Natural killer cell treated with Interleukin-12 subunit alpha and Interleukin-12 subunit beta and Interleukin-15 and Interleukin-18, amount 100 ng/mL, for 72 hours (primary cell): ENCODE measurements at places on chromosomes 3 and 15.

DNA sequence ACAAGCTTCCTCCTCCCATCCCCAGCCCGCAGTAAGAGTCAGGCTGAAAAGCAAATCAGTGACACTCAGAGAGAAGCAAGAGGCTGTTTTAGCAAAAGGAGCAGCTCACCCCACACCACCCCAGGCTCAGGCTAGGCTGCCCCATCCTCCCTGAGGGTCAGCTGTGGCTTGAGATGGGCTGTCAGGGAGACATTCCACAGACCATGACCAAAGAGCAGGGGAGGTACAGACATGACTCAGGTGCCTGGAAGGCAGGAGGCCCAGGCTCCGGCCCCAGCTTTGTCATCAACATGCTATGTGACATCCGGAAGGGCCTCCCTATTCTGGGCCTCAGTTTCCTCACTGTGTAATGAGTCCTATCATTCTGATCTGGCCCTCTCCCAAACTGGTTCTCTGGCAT is 24.7 kb downstream of the HCN4 start:
- DNase-seq = no peak

DNA sequence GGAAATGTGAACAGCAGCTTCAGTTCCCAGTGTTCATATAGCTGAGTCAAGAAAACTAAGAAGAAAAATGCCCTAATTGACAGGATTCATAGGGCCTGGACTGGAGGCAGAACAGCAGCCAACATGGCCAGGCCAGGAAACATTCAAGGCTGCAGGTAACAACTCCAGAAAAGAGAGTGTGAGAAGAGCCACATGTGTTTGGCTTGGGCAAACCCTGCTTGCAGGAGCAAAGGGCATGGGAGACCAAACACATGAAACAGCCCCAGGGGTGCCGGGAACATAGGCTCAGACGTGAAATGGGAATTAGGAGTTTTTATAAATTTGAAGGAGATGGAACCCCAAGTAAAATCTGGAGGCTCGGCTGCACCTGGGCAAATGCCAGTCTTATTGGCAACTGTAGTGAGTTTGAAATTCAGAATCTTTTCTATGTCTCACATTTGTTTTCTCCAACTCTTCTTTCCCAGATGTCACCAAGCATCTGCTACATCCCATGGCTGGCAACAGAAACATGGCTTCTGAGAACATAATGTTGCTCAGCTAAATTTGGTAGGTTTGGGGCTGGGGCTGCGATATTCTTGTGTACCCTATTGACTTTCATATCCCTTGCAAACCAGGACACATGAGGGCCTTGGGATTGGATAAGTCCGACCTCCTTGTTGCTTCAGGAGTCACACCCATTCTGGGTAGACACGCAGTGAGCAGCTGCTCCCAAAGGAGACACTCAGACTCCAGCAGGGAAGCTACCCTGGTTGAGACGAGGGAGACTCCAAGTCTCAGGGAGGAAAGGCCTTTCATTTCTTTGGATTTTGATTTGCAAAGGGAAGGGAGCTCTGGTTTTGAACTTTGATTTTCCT is 98.9 kb upstream of the CLSTN2 start:
- DNase-seq = no peak

GRCh38 chr15:20106026-20106425 is 435.6 kb downstream of the GOLGA6L6 start:
- DNase-seq = no peak

DNA sequence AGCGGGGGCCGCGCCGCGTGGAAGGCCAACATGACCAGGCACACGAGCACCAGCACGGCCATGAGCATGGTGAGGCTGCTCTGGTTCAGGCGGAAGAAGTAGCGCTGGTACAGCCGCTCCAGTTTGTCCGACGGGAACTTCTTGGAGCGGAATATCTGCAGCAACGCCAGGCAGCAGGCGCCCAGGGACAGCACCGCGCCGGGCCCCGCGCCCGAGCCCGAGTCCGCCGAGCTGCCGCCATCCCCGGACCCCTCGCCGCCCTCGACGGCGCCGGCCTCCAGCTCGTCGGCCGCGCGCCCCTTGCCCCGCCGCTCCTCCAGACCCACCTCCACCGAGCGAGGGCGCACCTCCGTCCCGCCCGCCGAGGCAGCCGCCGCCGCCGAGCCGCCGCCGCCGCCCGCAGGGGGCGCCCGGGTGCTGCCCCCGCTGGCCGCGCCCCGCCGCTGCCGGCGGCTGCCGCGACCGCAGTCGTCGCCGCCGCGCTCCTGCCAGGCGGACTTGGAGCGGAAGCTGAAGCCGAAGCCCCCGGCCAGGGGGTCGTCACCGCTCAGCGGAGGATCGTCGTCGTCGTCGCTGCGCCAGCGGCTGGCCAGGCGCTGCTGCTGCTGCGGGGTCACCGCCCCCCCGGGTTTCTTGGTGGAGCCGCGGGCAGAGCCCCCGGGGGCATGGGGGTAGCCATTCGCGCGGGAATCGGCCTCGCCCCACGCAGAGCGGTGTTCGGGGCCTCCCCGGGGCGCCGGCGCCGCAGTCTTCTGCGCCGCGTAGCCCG is 957 bp downstream of the ADCY5 start:
- DNase-seq = no peak

DNA sequence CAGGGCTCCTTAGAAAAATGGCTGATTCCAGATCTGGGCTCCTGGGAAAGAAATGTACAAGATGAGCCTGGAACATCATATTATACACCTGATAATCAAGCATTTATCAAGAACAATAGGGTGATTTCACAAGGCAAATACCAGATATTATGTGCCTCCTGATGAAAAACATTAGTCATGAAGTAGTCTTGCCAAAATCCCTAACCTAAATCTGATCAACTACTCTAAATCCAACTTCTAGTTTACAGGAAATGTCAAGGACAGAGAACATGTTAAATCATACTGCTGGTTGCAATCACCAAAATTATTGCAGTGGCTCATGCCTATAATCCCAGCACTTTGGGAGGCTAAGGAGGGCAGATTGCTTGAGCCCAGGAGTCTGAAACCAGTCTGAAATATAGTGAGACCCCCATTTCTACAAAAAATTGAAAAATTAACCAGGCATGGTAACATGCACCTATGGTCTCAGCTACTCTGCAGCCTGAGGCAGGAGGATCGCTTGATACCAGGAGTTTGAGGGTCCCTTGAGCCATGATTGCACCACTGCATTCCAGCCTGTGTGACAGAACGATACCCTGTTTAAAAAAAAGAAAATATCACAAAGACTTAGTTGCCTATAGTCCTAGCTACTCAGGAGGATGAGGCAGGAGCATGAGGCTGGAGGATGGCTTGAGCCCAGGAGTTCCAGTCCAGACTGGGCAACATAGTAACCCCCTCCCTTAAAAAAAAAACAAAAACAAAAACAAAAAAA is 34.9 kb upstream of the ATP13A3 start:
- DNase-seq = no peak

GRCh38 chr15:76200083-76200465 is 111.2 kb downstream of the ETFA start:
- DNase-seq = no peak

DNA sequence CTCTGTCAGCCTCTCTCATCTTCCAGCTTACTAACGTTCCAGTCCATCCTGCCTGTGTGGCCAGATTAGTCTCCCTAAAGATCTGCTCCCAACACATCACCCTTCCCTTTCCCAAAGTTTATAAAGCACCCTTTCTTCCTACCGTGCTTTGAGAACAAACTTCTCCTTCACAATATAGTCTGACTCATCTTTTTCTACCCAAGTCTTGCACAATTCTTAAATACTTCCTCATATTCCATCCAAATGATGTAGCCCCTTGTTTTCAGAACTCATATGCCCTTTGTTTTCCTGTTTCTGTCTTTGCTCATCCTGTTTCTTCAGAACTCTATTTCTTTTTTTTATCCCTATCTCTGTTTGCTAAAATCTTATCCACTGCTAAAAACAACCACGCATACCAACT is 326.8 kb downstream of the MFSD1 start:
- no peak for DNase-seq

- DNase-seq = peak; percentile 64
Measured at GRCh38 chr3:112111785-112112402, 21.2 kb downstream of the GCSAM start.

DNA sequence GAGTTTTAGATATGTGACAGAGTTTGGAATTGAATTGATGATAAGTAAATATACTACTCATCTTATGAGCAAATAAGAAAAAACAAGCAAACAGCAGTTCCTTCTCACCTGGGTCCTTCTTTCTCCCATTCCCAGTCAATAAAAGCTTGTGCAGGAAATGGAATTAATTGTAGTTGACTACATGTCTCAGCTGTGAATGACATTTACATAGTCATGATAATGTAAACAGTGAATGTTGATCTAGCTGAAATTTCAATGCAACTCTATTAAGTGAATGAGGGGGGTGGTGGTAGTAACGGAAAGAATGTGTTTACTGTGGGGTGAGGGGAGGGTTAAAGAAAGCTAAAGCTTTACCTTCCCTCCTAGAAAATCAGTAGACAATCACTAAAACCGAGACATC is 76.2 kb downstream of the NFKBIZ start:
- no peak for DNase-seq

DNA sequence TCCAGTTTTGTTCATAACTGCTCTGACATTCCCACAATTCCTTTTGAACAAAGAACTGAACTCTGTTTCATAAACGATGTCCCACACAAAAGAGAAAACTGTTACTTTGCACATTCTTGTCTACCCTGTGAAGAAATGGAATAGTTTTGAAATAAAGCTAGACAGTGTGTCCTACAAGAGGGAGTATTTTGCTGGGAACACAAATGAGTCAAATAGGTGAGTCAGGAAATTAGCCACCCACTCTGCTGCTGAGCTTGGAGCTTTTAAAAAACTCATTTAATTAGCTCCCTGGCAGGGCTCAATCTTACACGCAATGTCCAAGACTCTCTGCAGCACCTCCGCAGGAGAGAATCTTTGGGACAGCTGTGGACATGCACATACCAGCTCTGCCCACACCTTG is 193.4 kb downstream of the SLC9A9 start:
- no peak for DNase-seq

DNA sequence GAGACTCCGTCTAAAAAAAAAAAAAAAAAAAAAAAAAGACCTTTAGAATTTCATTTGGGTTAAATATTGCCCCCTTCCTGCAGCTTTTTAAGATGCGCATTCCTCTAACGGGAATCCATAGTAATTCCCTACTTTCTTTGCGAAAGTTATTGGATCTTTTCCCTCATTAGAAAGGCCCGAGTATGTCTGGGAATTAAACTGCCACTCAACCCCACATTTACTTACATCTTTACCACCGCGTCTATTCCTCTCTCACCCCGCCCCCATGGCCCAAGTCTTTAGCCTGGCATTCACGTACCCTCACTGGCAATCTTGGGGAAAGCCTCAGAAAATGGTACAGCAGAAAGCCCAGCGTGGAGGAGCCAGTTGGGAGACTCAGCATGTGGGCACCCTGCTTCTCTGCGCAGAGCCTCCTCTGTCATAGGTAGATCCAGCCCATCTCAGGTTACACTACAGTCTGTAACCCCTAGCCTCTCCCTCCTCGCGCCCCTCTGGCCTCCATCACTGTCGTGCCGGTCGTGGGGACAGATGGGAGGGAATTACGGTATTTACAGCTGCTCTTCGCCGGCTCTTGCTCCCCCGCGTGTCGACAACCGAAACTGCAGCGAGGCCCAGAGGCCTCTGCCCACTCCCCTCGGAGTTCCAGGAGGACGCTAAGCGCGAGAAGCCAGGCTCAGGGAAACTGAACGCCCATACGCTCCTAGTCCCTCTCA is 6.4 kb upstream of the ANKDD1A start:
- DNase-seq = peak; percentile 88

GRCh38 chr3:50408443-50408944 is 49.2 kb upstream of the TMEM115 start:
- no peak for DNase-seq

GRCh38 chr15:66677336-66677735 is 24.7 kb upstream of the SMAD6 start:
- no peak for DNase-seq

DNA sequence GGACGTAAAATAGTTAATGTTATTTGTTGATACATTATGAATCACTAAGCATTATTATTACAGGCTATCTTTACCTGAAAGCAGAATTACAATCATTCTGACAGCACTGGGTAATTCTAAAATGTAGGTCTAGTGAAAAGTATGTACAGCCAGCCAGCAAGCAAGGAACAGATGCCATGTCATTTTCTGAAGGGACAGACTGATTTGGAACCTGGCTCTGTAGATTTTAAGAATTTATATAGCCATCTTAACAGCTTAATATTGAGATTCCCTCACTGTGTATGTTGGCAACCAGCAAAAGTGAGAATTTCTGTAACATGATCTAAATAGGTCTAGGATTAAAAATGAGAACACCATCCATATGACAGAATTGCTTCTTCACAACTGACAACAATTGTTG is 359.4 kb downstream of the ZIC4 start:
- DNase-seq = no peak

GRCh38 chr3:194874206-194874605 is 188.5 kb downstream of the FAM43A start:
- DNase-seq = no peak

DNA sequence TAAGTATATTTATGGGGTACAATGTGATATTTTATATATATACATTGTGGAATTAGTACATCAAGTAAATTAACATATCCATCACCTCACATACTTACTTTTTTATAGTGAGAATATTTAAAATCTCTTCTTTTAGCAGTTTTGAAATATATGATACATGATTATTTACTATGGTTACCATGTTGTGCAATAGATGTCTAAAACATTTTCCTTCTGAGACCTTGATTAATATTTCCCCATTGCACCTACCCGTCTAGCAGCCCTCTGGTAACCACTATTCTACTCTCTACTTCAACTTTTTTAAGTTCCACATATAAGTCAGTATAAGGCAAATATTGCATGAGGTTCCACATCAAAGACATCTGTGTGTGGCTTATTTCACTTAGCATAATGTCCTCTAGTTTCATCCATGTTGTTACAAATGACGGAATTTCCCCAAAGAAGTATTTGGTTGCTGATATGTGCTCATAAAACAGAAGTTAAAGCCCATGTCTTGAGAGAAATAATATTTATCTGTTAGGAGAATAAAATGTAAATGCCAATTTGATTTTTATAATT is 29.6 kb upstream of the NFKBIZ start:
- no peak for DNase-seq

DNA sequence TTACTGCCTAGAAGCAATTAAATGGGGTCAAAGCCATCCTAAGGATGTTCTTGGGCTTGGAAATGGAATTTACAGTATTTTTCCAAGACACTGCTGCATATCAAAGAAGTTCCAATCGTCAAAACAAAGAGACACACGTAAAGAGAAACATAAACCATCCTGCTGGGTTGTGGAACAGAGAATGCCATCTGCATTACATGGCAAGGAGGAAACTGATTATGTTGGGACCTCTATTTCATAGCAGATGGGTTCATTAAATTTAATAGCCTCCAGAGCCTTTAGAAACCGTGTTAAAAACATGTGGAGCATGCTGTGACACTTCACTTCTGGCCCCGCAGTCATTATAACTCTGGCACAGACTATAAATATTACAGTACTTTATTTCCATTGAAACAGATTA is 154.6 kb downstream of the LRTM1 start:
- DNase-seq = no peak

DNA sequence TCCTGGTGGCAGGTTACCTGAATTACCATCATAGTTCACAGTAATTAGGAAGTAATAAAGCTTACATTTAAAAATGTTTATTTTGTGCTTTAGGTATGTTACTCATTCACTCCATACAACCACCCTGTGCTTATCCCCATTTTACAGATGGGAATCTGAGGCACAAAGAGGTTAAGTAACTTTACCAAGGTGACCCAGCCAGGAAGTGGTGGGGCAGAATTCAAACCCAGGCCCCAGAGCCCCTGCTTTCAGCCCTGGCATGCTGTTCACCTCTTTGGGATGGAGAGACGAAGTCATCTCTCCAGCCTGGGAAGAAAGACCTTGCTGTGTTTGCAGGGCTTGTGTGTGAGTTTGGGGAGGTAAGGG is 285.6 kb upstream of the TPM1 start:
- DNase-seq = no peak

GRCh38 chr3:41575724-41576123 is 376.4 kb downstream of the CTNNB1 start:
- DNase-seq = no peak
